ENCODE measurements at places on chromosomes 13 and 19.

GRCh38 chr19:14542711-14543328 lies 13.4 kb downstream of the TECR start:
- DNase-seq = no peak

GRCh38 chr13:62643799-62644524 lies 1228.3 kb upstream of the PCDH20 start:
- no peak for DNase-seq

DNA sequence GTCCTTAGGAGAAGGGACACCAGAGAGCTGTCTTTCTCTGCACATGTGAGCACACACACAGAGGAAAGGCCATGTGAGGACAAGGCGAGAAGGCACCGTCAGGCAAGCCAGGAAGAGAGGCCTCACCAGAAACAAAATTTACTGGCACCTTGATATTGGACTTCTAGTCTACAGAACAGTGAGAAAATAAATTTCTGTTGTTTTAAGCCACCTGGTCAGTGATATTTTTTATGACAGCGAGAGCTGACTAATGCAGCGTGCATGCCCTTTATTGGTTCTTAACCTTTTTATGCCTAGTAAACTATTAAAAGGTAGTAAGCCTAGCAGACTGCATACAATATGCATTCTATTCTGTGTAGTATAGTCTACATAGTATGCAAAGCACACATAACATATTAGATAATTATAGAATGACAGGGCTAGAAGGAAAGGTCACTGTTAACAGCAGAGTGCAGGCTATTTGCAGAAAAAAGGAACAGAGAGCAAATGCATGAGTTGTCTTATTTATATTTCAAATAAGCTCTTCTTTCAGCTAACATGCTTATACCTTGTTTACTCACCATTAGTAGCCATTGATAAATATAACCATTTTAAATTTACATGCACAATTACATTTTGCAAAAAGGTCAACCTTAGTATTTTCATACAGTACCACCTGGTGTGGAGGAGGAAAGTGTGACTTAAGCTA lies 25.2 kb upstream of the KATNAL1 start:
- DNase-seq = no peak

DNA sequence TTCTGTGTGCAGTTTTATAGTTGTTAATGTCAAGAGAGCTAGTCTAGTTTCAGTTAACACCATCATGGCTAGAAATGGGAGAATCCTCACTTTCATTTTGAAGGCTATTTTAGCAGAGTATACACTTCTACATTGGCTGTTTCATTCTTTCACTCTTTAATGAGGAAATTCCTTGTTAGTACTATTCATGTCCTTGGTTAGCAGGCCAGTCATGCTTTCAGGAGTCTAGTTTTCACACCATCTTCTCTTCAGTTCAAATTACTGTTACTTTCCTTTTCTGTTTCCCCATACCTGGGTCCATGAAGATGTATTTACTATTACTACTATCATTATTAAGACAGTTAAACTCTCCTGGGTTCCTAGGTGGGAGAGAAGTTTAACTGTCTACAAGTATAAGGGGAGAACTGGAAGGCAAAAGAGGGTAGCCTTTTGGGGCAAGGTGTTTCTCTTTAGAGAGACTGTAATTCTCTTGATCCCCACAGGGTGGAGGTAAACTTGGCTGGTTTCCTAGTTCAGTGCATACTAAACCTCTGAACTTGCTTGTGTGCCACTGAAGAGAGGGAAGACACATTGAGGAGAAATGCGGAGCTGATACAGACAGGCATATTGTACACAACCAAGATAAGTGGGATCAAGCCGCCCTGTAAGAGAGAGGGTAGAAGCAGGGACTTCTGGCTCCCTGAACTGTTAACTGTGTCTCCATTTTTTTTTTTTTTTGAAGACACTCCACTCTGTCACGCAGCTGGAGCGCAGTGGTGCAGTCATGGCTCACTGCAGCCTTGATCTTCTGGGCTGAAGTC lies 41.3 kb upstream of the IGFL4 start:
- DNase-seq = no peak

GRCh38 chr13:45775401-45775963 lies 73.4 kb downstream of the CBY2 start:
- DNase-seq = no peak

DNA sequence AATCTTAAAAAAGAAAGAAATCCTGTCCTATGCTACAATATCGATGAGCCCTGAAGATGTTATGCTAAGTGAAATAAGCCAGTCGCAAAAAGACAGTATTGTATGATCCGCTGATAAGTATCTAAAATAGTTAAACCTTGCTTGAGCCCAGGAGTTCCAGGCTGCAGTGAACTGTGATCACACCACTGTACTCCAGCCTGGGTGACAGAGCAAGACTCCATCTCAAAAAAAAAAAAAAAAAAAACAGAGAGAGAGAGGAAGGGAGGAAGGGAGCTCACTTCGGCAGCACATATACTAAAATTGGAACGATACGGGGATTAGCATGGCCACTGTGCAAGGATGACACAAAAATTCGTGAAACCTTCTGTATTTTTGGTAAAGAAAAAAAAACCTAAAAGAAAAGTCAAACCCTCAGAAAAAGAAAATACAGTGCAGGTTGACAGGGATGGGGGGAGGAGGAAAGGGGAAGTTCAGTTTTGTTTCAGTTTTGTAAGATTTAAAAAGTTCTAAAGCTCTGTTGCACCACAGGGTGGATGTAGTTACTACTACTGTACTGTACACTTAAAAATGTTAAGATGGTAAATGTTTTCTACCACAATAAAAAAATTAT lies 8.4 kb downstream of the CLASRP start:
- DNase-seq = no peak

- no peak for DNase-seq
Measured at GRCh38 chr19:18672606-18673337, 10.7 kb upstream of the CRTC1 start.

- peak; percentile 82 for DNase-seq
Measured at GRCh38 chr19:18294467-18294864, 13.0 kb upstream of the JUND start.

GRCh38 chr19:35122687-35123551 lies 7.3 kb downstream of the FXYD3 start:
- no peak for DNase-seq

DNA sequence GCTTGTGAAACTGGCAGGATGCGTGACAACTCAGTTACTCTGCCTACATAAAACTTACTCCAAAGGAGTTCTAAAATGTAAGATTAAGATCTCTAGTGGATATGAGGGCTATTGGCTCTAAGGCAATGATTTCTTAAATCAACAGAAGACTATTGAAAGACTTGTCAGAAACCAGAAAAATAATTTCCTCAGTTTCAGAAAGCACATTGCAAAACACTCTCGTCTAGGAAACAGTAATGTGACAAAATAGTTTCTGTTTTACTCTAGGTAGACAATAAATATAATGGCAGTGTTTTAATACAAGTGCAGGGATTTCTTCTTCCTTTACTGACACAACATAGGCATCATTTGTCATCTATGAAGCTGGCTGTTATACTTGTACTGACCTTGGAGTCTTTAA lies 230.1 kb downstream of the KCTD12 start:
- DNase-seq = no peak

DNA sequence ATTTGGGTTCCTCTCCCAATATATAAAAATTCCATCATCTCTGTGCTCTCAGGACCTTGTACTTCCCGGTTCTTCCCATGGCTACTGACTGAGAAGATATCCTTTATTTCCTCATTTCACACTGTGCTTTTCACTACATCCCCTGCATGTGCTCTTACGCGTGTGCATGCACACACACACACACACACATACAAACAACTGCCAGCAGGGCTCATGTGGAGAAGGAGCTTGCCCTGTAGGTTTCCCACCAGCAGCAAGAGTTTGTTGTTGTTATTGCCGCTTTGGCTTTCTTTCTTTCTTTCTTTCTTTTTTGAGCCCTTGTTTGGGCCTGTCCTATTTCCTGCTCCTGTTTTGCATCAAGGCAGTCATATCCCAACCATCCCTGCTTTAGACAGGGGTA lies 43.6 kb downstream of the TEX26 start:
- no peak for DNase-seq

GRCh38 chr13:37475151-37475550 lies 123.4 kb downstream of the POSTN start:
- DNase-seq = no peak

DNA sequence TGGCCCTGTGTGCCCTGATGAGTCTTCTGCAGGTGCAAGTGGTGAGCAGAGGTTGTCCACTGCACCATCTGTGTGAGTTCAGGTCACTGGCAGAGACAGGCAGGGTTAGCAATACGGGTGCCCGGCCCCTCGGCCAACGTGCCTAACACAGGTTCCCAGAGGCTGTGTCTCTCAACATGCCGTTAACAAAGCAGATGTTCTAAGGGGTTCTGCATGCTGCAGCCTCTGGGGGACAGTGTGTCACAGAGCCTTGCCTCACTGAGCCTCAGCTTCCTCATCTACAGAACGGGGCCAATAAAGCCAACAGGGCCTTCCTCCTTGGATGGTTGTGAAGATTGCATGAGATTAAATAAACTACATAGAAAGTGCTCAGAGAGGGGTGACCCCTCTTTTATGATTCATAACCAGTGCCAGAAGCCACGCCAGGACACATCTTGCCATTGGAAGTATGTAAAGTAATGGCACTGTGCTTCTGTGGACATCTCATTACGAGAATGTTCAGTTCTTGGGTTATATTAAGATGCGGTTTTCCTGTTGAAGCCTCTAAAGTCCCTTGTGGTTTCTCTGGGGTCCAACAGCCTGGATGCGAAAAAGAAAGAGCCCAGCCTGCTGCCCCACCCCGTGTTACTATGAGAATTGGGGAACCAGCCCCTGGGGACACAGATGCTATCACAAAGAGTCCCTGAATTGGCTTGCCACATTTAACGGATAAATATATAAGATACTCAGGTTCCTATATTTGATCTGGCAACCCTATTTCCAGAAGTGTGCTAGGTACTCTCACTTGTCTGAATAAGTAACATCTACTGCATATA lies 11.2 kb upstream of the ARHGEF18 start:
- DNase-seq = no peak

GRCh38 chr13:106143392-106143791 lies 392.1 kb downstream of the EFNB2 start:
- DNase-seq = no peak

DNA sequence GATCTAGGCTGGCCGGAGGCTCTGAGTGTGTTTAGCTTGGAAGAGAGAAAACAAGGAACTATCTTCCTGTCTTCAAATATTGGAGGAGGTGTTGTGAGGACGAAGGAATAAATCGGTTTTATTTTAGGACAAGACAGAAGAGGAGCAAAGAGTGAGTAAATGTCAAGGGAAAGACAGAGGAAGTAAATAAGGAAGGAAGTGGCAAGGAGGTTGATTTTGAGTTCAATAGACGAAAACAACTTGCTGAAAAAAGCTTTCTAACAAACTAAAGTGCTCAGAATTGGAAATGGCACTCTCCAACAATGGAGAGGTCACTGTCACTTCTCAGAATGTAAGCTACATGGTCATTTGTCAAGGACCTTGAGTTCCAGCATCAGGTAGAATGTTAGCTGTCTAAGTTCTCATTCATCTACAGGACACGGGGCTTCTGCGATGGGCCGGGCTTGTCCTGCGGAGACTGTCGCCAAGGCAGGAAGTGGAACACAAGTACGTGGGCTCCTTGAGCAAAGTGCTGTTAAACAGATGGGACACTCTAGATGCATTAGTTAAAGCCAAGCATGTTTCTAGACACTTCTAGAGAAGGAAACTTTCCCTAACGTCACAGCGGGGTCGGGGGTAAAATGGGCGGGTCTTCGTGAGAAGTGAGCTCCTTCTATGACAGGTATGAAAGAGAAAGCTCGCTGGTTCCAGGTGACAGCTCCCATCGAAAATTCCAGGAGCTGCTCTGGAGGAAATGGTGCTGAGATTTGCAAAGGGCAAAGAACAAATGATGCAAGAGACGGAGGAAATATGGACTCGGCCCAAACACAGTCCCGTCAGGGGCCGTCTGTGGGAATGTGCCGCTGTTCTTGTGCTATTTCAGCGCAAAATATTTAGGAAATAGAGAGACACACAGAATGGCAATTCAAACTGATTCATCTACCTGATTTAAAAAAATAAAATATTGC lies 103.9 kb upstream of the UBL3 start:
- DNase-seq = peak; percentile 32

DNA sequence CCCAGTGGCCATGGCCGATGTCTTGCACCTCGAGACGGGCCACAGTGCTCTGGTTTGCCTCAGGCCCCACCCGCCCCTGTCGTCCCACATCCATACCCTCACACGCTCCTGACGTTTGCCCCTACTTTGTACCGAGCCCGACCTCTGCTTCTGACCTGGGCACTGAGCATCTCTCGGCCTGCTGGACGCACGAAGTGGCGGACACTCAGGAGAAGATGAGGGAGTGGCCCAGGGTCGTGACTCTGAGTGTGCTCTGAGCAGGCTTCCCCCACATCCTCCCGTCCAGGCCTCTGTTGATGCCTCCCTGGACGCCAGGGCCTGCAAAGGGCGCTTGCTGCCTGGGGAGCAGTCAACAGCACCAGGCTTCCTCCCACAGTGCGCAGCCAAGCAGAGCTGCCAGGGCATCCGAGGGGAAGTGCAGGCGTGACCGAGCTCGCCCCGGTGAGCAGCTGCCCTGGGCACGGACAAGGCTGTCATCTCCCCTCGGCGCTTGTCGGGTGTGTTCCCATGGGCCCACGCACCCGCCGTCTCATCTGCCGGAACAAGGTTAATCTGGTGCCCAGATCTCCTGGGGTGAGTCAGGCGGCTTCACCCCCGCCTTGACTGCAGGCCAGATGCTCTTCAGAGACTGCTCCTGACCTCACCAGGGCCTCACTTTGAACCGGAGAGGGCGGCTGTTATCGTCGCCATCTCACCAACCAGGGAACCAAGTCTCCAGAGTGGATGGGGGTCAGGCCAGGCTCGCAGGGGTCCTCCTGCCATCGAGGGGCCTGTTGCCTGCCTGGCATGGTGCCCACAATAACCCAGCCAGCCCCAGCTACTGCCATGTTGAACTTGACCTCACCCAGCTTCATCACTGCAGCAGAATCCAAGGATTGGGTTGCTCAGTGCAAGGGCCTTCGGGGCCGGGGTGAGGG lies 27.2 kb downstream of the COMP start:
- no peak for DNase-seq

Data from activated effector memory CD4-positive, alpha-beta T cell treated with Interleukin-2 at 50 U/mL for 16 hours (primary cell).